ENCODE measurements at places on chromosomes 5 and 9.

DNA sequence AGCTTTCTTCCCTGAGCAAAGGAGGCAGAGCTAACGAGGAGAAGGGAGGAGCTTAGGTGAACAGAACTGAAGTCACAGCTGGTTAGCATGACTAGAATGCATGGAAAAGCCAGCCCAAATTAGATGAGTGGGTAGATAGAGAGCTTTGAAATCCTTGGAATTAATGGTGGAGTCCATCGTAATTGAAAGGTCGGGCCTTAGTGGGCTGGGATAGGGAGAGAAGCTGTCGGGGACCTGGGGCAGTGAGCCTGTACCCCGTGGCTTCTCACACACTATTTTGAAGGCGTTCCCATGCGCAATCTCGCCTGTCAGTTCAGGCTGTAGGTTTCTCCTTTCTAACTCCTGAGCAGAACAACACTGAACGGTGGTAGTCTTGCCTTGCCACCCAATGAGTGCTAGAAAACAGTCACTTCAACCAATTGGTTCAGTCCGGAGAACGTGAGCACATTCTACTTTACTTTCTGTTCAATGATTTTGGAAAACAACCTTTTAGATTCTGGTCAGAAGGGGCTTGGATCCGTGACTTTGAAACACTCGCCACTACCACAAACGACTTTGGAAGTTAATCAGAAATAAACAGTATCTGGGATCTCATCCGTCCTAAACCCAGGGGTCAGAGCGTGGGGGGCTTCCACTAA lies 655 bp upstream of the RAI14 start:
- DNase-seq: peak; percentile 36

DNA sequence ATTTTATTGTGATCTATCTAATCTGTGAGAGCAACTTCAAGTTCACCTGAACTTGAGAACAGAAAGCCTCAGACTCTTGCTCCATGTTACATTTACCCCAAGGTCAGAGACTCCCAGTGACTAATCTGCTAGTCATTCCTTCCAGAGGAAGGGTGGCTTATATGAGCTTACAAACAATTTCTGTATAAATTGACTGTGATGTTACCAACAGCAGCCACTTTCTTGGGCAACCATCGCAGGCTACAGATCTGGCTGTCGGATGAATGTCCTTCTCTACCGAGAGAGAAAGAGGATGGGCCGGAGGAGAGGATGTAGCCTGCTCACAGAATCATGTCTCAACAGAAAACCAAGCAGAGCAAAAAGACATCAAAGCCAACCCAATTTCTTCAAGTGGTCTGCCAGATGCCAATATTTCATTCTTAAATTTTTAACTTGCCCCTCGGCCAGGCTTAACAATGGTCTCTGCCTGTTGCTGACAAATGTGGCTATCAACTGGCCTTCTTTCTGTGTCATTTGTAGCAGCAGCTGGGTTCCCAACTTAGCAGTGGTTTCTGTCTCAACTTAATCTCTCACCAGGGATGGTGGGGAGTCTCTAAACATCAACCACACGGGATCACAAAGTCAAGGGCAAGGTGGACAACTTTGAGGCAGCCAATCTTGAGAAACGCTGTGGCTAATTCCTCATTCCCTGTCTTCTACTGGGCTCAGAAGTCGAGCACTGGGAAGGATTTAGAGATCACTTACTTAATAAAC lies 81.3 kb downstream of the RAPGEF1 start:
- no peak for DNase-seq

- no peak for DNase-seq
Observed at GRCh38 chr5:69450116-69450515, 35.2 kb downstream of the MARVELD2 start.

- no peak for DNase-seq
Observed at GRCh38 chr9:4738866-4739586, 2.0 kb downstream of the AK3 start.

DNA sequence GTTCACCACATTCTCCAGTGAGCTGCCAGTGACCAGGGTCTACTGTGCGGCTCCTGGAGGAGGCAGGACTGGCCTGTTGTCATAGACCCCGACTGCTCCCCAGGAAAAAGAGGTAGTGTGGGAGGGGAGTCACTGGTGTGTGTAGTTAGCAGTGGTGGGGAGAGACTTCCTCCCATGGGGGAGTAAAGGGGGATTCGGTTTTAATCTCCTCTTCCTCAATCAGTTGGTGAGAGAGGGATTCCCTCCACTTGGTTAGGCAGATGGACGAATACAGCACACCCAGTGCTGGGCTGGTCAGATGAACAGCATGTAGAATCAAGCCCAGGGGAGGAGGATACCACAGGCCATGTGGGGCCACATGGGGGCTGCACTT lies 207.6 kb upstream of the S1PR3 start:
- DNase-seq: no peak

- DNase-seq: no peak
Observed at GRCh38 chr5:142356349-142356715, 31.5 kb upstream of the SPRY4 start.

GRCh38 chr5:9838916-9839315 lies 208.8 kb upstream of the TAS2R1 start:
- no peak for DNase-seq

- DNase-seq: peak; percentile 71
Observed at GRCh38 chr9:132670457-132671391, at the start of gene GTF3C4. TSS of gene GTF3C4 (plus strand) at chr9:132670464. CDS start at chr9:132670599, 135 bp downstream.

GRCh38 chr5:125011014-125011413 lies 264.6 kb upstream of the ZNF608 start:
- DNase-seq: no peak

DNA sequence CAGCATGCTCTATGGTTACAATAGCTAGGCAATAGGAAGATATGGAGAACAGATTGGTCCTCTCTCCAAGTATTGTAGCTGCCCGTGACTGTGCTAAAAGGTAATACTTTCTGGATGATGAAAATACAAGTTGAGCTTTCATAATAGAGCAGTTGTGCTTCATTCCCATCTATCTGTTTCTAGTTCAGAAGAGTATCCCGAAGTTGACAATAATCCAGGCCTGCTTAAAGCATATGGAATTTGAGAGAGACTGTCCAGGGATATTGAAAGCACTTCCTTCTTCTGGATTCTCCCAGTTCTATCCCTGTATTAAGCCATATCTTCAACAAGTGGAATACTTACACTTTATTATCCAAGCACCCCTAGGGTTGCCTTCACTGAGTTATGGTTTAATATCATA lies 350.4 kb downstream of the EFNA5 start:
- DNase-seq: no peak

DNA sequence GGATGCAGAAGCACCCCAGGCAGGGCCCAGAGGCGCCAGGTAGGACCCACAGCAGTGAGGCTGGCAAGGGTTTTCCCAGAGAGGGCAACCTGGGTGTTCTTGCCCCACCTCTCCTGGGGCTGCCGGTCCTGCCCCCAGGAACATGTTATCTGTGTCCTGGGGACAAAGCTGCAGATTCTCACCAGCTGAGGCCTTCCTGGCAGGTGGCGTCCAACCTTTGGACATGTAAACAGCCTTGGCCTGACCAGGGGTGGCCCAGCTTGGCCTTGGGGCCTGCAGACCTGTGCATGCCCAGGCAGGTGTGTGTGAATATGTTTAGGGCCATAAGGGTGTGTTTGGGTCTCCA lies 101.8 kb upstream of the LARP1 start:
- DNase-seq: peak; percentile 38

- no peak for DNase-seq
Observed at GRCh38 chr5:9013147-9013546, 532.7 kb downstream of the SEMA5A start.

DNA sequence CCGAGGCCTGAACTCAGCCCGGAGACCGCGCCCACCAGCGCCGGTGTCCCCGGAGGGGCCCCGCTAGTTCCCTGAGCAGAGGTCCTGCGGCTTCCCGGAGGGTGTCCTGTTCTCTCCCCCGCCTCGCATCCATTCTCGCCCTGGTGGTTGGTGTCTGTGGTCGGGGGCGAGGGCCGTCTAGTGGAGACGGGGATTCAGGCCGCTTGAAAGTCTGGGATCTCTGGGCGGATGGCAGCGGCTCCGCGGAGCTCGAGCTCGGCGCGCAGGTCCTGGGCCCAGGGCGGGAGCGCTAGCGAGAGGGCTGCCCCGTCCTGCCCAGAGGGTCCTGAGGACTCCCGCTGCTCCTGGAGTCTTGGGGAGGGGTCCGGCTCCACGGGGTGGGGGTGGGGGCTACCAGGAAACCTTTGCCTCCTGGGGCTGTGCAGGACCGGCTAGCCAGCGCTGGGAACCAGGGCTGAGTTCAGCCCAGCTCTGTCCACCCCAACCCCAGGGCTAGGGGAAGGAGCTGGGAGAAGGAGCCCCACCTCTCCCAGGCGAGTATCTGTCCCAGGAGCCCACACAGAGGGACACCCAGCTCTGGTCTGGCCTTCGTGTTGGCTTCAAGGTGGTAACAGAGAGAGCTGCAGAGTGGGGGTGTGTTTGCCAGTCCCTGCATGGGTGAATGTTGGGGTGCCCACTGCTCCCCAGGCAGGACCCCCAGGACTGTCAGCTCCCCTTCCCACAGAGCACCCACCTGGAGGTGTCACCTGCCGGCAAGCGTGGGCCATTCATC lies 4.0 kb downstream of the TOR4A start:
- DNase-seq: no peak

GRCh38 chr9:114574438-114574837 lies 13.1 kb upstream of the ATP6V1G1 start:
- DNase-seq: peak; percentile 61

DNA sequence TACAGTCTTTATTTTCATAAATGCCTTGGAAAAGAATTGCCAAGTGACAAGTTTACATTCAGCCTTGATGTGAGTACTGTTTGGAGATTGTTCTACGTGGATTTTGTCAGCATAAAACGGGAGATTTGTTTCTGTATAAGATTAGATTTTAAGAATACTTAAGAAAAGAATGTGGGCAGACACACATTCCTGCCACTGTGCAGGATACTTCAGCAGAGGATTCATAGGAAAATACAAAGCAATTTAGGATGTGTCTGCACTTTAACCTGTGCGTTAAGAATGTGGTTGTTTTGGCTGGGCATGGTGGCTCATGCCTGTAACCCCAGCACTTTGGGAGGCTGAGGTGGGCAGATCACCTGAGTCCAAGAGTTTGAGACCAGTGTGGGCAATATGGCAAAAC lies 37.2 kb downstream of the GPR107 start:
- DNase-seq: no peak

DNA sequence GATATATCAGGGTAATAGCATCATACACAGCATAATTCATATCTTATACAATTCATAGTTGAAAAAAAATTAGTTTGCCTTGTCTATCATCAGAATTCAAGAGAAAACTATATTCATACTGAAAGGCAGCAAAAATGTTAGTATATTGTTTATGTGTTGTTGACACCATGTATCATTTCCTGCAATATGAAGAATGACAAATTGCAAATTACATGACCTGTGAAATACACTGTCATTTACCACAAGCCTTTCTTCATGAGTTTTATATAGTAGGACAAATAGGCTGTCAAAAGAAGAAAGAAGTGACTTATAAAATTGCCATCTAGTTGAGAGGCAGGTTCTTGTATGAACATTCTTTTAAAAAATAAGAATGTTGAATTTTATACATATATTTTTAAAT lies 1136.3 kb upstream of the CDH9 start:
- DNase-seq: no peak

DNA sequence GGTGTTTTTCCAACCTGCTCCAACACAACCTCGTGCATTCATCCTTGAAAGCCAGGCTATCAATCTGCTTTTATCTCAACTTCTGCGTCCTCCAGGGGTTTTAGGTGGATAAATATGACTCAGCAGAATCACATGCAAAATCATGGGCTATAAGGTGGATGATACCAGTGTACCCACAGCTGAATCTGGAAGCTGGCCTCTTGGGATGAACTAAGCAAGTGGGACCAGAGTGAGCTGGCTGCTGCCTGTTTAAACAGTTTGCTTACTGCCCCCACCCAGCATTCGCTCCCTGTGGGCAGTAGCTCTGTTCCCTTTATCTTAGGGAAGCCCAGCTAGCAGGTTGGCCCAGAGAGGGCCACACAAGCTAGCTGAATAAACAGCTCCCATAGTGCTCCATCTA lies 194.0 kb downstream of the CRB2 start:
- DNase-seq: no peak

DNA sequence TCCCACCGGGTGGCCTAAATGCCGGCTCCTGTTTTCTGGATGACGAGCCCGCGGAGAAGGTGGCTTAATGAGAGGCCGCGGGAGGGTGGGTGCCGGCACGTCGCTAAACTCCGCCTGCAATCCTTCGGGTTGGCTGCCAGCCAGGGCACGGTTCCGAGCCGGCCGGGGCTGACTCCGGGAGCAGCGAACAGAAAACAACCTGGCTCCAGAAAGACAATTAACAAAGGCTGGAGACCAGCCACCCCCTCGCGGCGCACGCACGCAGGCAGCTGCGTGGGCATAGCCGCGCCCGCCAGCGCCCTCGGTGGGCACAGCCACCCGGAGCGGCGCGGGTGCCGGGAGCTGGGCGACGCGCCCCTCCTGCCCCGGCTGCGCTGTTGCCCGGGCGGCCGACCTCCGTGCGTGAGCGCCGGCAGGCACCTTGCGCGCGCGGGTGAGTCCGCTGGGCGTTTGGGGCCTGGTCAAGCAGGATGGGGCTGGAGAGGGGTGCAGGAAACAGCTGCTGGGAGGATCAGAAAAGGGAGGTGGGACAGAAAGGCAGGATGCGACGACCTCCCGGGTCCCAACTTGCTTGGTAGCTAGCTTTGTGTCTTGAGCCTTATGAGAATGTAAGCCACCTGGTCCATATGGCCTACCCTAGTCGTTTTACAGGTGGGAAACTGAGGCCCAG lies at the start of gene ARHGEF37:
TSS of gene ARHGEF37 (plus strand) at position 307 of the 670 bp plus-strand sequence. CDS start 16,272 bp downstream, outside the sequence.
- DNase-seq: peak; percentile 72

GRCh38 chr5:66511491-66511890 lies 84.7 kb upstream of the MAST4 start:
- no peak for DNase-seq

DNA sequence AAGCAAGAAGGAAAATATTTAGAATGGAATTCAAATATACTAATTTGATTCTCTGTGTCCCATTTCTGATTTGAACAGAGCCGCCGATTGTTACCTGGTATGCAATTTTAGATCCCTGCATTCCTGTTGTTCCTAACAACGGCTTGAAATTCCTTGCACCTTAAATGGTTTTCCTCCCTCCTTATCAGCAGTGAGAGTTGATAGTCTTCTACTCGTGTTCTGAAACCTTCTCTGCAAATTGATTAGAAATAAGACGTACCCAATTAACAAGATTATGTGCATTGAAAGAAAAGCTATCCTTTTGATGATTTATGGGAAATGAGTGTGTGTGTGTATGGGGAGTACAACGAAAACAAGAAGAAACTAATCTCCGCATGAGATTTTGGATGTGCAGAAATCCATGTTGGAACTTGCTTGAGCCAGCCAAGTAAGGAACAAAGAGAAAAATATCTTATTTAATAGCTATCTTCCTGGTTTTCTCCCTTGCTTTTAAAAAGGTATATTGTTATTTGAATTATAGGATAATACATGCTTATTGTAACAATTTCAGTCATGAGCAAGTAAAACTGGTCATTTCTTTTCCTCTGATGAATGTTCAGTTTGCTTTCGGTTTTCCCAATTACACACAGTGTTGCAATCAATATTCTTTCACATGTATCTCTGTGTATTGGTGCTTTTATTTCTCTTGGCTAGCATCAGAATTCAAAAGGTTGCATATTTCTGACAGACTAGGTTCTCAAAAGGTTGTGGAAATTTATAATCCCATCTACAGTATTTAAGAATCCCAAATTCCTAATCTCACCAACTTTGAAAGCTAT lies 211.1 kb upstream of the ACTBL2 start:
- no peak for DNase-seq

Measured in hematopoietic multipotent progenitor cell treated with erythropoietin and hydrocortisone succinate and interleukin-3 and kit ligand, for 4 days (in vitro differentiated cells).